ENCODE measurements at places on chromosomes 6 and 20.

GRCh38 chr6:52362443-52363227 is 684 bp downstream of the PAQR8 start:
- DNase-seq: peak; percentile 55

DNA sequence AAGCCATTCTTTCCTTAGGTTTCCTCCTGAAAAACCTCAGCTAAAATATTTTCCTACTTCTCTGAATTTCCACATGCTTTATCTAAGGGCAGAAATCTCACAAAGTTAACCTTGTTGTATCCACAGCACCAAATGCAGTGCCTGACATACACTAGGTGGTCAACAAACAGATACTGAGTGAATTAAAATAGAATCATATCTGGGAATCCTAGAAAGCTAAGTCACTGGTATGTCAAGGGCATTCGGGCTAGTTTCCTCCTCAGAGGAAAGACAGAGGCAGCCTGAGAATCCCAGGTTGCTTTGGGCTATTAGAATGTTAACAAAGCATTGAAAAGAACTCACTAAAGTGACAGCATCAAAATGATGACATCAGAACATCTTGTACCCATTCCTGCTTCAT is 132.7 kb upstream of the F13A1 start:
- DNase-seq: no peak

- DNase-seq: no peak
Observed at GRCh38 chr20:53712212-53712977, 118.8 kb upstream of the ZNF217 start.

- DNase-seq: no peak
Observed at GRCh38 chr20:53935344-53936084, 134.9 kb downstream of the BCAS1 start.

DNA sequence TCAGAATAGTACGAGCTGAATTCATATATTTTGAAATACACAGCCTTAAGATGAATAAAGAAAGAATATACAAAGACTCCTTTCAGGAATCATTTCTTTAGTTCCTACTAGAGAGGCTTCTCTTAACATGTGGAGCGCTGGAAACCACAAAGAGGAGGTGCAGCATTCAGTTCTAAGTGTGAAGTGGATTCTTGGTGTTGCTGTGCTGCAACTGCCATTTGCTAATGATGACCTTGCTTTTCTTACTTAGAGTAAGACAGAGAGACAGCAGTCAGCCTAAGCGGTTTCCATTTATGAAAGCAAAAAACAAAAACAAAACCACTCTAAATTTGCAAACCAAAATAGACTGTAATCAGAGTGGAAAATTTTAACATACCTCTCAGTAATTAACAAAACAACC is 629.0 kb downstream of the EPHA7 start:
- DNase-seq: no peak

DNA sequence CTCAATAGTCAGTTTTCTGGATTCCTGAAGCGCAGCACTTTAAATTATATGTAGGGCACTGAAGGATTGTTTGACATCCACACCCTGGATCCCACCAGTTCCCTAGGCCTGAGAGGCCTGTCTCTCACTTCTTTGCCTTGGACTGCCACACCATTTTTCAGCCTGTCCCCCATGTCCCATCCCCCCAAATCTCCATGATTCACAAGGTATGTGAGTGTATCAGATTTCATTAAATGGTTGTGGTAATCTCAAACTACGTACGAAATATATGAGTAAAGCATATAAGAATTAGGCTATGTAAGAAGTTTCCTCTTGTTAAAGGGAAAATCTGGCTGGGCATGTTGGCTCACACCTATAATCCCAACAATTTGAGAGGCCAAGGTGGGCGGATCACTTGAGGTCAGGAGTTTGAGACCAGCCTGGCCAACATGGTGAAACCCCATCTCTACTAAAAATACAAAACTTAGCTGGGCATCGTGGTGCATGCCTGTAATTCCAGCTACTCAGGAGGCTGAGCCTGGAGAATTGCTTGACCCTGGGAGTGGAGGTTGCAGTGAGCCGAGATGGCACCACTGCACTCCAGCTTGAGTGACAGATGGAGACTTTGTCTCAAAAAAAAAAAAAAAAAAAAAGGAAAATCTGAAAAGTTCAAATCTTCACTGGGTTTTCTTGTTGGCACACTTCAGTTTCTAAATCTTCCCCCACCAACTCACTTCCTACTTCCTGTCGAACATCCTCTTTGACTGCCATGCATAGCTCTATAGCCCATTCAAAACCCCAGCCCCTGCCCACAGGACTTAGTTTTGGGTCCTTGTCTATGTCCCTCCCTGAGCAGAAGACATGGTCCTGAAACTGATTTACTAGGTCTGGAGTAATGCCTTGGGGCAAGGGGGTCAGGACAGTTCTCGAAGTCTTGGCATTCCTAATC is 97.3 kb upstream of the SHLD1 start:
- no peak for DNase-seq

GRCh38 chr6:113690281-113691259 is 166.6 kb upstream of the MARCKS start:
- DNase-seq: no peak

DNA sequence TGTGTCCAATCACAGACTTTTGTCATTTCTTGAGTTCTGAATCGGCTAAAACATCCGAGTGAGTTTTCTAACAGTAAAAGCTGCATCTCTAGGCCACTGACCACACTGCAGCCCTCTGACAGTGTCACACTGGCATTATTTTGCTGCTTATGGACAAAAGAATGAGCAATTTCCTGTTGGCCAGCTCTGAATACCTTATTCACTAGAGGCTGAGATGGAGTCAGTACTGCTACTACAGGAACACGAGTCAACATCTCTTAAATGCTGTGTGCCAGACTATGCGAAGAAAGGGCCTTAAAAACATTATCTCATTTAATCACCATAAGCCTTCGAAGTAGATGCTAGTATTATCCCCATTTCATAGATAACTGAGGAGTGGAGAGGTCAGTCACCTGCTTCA is 42.5 kb upstream of the IPCEF1 start:
- DNase-seq: no peak

GRCh38 chr6:128686084-128686483 is 165.7 kb upstream of the PTPRK start:
- no peak for DNase-seq

- DNase-seq: no peak
Observed at GRCh38 chr6:2958776-2959175, 12.6 kb downstream of the SERPINB6 start.

DNA sequence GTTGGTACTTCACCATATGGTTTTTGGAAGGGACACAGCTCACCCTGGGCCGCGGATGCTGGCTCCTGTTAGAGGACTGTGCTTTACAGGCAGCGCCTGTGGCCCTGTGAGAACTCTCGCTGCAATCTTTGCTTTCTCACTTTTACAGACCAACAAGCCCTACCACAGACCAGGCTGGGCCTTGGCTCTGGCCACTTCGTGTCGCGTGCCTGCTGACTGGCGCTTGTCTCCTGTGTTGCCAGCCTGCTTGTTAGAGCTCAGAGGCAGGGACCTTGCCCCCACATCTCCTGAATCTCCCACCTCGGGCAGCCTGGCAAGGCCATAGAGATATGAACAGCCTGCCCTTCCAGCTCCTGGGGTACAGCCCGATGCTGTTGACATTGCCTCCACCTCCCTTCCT is 56.1 kb downstream of the SYNJ2 start:
- DNase-seq: no peak

DNA sequence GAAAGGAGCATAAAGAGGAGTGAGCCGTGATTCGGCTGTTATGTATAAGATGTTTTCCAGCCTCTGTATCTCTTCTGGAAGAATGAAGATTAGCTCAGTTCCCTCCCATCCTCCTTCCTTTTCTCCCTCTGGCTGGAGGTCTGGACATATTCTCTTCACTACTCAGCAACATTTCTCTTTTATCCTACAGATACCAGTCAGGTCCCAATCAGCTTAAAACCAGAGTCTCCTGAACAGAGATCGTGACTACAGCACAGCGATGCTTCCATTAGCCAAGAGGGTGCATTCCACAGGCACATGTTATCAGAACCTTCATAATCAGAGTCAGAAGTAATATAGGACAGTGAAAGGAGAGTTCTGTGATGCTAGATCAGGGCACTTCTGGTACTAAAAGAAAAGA is 133.9 kb upstream of the SOX4 start:
- DNase-seq: no peak

GRCh38 chr20:50054626-50055511 is 58.1 kb downstream of the UBE2V1 start:
- peak; percentile 75 for DNase-seq

DNA sequence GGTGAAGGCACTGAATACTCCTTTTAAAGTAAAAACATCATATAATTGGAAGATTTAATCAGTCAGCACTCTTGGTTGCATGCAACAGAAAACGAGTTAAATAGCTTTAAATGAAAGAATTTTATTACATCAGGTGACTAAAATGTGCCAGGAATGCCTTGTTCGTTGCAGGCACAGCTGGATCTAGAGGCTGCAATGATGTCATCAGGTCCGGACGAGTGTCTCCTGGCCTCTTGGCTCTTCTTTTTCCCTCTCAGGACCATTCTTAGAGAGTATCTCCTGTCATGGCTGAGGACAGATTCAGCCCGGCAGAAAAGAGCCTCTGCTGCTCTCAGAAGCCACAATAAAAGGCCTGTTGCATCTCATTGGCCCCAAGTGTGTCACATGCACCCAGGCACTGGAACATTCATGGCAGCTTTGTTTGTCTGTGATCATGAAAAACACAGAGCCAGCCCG is 510.7 kb upstream of the SULF2 start:
- no peak for DNase-seq

- DNase-seq: no peak
Observed at GRCh38 chr6:72746276-72746675, 124.4 kb downstream of the KCNQ5 start.

DNA sequence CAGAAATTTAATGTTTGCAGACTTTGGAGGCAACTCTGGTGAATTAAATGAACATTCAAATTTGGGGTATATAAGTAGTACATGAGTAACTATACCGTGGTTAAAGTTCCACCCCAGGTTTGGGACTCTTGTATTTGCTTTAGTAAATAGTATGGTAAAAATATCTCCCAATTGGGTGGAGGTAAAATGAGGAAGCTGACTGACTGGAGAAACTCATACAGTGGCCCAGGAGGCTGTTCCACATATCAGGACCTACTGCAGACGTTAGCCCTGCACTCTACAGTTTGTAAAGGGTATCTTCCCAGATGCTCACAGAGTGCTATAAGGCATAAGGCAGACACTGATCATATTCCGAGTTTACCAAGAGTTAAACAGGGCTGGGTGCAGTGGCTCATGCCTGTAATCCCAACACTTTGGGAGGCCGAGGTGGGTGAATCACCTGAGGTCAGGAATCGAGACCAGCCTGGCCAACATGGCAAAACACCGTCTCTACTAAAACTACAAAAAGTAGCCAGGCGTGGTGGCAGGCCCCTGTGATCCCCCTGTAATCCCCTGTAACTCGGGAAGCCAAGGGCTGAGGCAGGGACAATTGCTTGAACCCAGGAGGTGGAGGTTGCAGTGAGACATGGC is 53.7 kb downstream of the CPXM1 start:
- no peak for DNase-seq

DNA sequence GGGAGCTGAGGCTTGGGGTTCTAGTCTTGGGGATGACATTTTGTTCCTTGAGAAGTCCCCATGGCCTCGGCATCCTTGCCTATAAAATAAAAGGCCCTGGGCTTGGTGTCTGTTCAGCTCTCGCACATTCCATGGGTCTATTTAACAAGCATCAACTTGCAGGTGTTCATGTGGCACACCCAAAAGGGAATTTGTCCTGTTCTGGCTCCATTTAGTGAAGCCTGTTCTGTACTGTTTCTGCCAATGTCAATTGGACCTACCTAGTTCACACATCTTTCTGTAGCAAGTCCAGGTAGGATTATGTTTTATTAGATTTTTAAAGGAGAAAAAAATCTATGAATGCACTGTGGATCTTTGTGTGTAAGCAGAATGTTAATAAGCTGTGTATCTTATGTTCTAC is 262.0 kb downstream of the HIVEP2 start:
- DNase-seq: no peak

- no peak for DNase-seq
Observed at GRCh38 chr20:42957018-42957703, 232.5 kb downstream of the PTPRT start.

DNA sequence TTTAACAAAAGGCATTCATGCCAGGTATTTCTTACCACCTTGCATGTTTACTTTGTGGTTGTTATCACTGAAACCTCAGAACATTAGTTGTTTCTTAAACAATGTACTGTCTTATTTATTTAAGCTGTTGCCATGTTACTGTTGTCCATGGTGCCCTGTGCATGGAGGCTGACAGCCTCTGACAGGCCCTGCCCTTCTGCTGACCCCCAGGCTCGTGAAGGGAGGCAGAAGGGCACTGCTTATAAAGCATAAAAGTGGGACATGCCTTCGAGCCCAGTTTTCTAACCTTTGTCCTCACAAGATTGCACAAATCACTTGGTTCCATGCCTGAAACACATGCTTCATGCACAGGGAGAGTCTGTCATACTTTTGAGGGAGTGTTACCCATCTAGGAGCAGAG is 46.7 kb upstream of the CLIC5 start:
- DNase-seq: no peak

DNA sequence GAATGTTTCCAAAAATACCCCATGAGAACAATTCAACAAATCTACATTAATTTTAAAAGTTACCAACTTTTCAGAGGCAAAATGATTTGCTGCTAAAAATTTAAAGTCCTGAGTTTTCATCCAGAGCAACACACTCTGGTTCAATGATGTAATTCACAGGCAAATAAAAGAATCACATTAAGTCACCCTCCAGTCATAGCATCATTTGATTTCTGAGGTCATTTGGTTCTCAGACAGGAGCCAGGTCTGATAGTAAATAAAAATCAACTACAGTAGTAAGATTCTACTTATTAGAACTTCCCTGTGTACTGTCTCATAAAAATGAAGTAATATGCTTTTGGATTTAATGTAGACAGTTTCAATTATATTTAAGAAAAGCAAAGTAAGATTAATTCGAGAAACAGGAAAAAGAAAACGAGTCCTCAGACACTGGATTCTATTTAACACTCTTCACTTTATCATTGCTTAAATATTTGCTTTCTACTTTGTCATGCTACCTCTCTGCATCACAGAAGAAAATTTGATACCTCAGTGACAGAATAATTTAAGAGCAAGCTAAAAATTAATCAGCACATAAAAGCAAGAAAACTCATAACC is 25.8 kb downstream of the MAP7 start:
- DNase-seq: no peak

DNA sequence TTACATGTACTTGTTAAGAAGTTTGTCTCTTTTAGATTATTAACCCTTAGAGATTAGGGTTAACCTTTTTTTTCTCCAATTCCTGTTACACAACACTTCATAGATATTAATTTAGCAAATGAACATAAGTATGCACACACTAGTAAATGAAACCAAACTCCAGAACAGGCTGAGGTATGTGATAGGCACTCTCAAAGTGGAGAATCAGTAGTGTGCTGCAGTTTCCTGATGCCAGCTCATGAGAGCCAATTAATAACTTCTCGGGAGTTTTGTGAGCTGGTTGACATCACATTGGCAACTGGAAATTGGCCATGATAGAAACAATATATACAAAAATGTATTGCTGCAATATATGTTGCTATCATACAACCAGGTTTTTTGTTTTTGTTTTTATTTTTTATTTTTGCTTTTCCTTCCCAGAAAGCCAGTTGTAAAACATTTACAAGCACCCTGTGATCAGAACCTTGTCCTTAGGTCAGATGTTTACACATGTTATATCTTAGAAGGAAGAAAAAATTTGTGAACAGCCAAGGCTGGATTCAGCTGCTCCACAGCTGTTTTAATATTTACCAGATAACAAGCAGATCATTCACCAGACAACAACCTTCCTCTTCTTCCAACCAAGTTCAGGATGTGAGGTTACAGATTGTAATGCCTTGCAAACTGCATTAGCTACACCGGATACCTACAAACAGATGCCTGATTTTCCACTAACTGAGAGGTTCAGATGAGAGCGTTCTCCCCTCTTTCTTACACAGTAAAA is 42.4 kb upstream of the ECHDC1 start:
- no peak for DNase-seq

- DNase-seq: no peak
Observed at GRCh38 chr6:105618247-105618646, 215.4 kb upstream of the PREP start.
